ENCODE measurements at places on chromosomes 16 and 17. TPM values are rescaled to one million over a fixed set of nuclear protein-coding genes. Genes with fewer than 3 reads are reported as not detected.

- no peak for DNase-seq
Observed at GRCh38 chr16:79613009-79613408, 12.5 kb upstream of the MAF start.

- no peak for DNase-seq
Observed at GRCh38 chr16:11613381-11614303, 26.9 kb upstream of the LITAF start.

DNA sequence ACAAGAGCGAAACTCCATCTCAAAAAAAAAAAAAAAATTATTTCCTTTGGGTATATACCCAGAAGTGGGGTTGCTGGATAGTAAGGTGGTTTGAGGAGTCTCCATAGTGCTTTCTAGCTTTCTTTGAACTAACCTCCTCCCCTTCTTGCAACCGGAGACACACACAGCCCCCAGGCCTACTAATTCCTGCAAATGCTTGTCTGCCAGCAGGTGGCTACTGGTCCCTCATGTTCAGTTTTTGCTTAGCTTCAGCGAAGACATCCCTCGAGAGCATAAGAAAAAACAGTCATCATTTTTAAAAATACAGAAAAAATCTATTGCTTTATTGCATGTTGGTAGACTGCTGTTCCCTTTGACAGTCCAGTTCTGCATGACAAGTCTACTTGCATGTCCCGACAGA is 439.0 kb downstream of the UTP18 start:
- no peak for DNase-seq

DNA sequence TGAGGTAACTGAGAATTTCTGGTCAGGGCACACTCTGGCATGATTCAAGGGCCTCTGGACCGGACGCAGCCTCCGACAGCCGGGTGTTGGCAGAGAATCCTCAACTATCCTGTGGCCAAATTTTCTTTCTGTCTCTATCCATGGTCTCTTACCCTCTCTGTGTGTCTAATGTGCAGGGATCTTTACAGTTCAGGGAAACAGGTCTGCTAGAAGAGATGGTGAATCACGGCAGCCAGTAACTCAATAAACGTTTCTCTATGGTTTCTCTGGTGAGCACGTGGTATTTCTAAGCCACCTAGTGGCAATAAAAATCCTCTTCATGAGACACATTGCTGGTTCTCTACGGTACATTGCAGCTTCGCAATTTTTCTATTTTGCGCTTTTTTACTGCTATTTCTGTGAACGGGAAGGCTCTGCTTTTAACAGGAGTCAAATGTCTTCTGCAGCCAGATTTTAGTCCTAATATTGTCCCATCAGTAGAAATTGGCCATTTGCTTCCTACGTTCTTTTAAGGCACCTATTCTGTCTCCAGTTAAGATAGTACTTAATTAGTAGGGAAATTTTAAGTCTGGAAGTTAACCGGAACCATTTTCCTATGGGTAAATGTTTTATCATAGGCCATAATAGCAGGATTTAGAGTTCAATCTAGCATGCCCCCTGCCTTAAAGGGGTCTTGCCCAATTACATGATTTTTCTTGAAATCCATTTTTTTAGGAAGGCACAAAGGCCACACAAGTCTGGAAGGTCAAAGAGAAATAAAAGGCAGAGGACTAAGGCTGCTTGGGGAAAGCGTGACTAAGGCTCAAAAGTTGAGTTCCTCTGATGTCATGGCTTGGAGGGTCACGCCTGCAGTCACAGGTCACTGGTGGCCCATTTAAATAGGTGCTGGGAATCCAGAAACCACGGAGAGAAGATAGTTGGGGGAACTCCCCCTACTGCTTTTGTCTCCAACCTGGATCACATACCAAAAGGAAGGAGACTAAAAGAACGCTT is 31.5 kb downstream of the QPRT start:
- DNase-seq: no peak

DNA sequence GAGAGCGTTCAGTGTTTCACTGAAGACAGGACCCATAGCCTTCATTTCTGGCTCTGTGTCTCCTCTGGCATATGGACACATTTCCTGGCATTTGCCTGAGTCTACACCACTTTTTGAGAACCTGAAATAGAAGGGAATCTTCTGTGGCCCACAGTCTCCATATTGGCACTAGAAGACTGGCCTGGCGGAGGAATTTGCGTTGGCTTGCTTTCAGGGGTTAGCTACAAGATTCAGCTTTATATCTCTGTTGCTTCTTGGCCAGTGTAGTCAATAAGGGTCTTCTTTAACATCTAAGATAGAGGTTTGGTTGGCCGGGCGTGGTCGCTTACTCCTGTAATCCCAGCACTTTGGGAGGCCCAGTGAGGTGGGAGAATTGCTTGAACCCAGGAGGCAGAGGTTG is 12.8 kb upstream of the CLEC18C start:
- DNase-seq: no peak

GRCh38 chr16:78768718-78769117 is 669.3 kb downstream of the WWOX start:
- no peak for DNase-seq

DNA sequence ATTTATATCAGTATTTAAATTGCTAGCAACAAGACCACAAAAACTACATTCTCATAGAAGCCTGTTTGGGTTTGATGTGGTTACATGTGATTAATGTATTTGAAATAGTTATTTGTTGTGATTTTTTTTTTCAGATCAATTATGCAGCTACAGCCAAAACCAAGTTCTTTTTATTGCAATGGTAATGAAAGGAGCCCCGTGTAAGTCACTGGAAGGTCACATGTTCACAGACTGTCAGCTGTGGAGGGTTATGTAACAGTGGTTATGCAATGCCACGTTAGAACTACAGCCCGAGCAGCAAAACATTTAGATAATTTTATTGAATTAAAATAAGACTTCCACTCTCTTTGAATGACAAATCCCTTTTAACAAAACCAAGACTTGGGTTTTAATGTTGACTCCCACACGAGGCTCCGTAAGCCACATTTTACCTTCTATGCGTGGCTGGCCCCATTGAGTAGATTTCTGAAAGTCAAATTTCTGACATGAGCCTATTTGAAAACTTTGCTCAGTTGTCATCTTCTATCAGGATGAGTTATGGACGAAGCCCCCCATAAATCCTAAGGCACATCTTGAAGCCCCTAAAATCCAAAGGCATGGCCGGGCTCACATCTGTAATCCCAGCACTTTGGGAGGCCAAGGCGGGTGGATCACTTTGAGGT is 41.8 kb upstream of the SEC14L1 start:
- no peak for DNase-seq

DNA sequence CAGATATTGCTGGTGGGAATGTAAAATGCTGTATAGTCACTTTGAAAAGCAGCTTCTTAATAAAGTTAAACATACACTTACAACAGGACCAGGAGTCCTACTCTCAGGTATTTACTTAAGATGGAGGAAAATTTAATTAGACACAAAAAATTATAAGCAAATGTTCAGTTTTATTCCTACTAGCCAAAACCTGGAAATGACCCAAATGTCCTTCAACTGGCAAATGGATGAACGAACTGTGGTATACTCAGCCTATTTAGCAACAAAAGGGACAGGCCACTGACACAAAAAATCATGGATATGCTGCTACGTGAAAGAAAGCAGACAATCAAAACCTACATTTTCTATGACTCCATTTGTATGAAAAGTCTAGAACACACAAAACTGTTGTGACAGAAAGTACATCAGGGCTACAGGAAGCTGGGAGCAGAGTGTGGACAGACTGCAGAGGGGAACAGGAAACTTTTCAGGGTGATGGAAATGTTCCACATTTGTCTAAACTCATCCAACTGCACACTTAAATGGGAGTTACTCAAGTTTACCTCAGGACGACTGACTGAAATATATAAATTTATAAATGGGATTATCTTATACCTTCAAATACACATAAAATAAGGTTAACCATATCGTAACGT is 49.3 kb upstream of the MNT start:
- DNase-seq: no peak

Gene TVP23B
- total RNA-seq: 22.7 TPM

Gene PIGW
- 28.9 TPM for total RNA-seq

Gene GFAP
- 1.6 TPM for total RNA-seq

Gene CA7
- 1.8 TPM for total RNA-seq

Gene CSH2
- total RNA-seq: 0.43 TPM

Measured in H1 (cell line).